Activated CD4-positive, CD25-positive, alpha-beta regulatory T cell treated with anti-CD3 and anti-CD28 coated beads, Interleukin-2, amount 50 U/mL, for 72 hours (primary cell): ENCODE measurements at places on chromosomes 1 and 21.
A peak's percentile ranks its signal among the peaks of the same experiment; 100 is the strongest.

DNA sequence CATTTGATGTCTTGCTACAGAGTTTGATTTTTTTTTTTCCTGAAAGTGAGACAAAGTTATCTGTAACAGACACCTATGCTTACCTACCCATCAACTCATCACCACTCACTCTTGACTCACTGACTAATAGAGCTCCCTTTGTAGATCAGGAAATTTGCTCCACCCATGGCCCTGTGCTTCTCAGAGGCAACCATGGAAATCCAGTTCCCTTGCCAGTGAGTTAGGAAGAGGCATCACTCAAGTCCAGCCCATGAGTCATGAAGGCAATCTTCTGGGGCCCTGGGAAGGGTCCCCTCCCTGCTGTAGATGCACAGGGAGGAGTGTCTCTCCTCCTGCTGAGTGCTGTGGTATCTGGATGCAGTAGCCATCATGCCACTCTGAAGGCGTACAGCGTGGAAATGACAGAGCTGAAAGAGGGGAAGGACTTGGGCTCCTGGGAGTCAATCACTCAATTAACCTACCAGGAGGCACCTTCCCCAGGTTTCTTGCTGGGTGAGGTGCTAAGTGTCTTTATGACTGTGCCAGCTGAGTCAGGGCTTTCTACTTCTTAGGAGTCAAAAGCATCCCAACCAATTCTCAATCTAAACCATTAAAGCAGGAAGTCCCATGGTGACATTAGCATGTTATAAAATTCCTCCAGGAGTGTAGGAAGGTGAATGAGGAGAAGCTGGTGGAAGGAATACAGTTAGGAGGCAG, 56.1 kb downstream of the DNTTIP2 start:
- no peak for DNase-seq

- no peak for DNase-seq
Measured at GRCh38 chr1:7941437-7941793, 776 bp upstream of the TNFRSF9 start.

- DNase-seq = no peak
Measured at GRCh38 chr1:178046591-178047270, 47.2 kb upstream of the RASAL2 start.

GRCh38 chr21:42781150-42781970, 98.0 kb downstream of the WDR4 start:
- no peak for DNase-seq

- no peak for DNase-seq
Measured at GRCh38 chr1:20729990-20730689, 2.4 kb downstream of the SH2D5 start.

DNA sequence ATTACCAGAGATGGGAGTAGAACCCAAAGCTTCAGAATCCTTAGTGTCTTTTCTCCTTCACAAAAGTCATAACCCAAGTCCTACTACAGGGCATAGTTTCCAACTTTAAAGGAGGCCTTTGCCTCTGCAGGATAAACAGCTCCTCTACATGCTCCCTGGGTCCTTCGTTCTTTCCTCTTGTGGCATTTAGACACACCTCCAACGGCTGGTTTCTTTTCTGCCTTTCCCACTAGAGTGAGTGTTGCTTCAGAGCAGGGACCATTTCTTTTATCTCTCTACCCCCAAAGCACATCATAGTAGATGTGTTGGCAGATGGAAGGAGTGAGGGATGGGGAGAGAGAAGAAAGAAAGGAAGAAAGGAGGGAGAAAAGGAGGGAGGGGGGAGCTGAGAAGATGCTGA, 144.7 kb upstream of the SPATA6 start:
- no peak for DNase-seq

DNA sequence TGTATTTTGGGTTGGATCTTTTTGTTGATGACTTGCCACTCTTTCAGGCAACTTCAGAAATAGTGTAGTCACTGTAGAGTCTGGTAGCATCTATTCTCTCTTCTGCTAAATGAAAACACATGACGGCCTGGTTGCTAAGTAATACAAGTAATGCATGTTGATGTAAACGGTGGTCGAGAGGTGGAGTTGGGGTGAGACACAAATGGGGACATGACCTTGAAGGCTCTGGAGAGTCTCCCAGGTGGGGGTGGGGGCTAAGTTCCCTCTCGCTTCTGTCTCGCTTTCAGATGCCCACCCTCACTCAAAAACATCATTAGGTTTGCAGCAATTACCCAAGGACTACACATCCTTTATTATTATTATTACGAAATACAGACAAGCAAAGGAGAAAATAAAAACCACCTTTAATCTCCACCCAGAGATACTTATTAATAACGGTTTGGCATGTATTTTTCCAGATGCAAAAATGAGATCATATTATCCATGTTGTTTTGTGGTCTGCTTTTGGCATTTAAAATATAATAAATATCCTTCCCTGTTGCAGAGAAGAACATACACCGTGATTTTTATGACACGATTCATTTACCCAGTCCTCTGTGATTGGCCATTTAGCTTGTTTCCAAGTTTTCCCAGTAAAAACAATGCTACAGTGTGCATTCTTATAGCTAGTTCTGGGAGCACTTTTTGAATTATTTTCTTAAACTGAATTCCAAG, 138.1 kb downstream of the MIS18A start:
- no peak for DNase-seq

DNA sequence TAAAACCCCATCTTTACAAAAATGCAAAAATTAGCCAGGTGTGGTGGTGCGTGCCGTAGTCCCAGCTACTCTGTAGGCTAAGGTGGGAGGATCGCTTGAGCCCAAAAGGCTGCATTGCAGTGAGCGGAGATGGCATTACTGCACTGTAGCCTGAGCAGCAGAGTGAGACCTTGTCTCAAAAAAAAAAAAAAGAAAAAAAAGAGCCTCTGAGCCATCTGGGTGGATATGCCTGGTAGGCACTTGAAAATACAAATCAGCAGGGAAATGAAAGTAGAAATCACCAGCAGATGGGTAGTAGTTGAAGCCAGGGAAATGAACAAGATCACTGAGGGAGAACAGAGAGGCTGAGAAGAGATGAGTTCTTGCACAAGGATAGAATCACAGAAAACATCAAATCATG, 131.0 kb upstream of the HMCN1 start:
- no peak for DNase-seq

DNA sequence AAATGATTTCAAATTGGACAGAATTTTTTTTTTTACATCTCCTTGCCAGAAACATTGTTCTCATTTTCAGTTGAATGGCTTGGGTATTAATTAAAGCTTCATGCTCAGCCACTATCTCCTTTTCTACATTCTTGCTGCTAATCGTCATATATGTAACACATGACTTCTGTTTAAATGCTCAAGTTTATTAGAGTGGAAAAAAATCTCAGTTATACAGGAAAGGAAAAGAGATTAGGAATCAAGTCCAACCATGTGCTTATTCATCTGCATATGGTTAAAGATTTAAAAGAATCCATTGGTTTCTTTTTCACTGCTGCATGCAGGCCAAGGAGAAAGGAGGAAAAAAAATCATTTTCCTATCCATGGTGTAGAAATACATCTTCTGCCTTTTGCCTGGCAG, 47.3 kb upstream of the CNN3 start:
- DNase-seq = no peak

DNA sequence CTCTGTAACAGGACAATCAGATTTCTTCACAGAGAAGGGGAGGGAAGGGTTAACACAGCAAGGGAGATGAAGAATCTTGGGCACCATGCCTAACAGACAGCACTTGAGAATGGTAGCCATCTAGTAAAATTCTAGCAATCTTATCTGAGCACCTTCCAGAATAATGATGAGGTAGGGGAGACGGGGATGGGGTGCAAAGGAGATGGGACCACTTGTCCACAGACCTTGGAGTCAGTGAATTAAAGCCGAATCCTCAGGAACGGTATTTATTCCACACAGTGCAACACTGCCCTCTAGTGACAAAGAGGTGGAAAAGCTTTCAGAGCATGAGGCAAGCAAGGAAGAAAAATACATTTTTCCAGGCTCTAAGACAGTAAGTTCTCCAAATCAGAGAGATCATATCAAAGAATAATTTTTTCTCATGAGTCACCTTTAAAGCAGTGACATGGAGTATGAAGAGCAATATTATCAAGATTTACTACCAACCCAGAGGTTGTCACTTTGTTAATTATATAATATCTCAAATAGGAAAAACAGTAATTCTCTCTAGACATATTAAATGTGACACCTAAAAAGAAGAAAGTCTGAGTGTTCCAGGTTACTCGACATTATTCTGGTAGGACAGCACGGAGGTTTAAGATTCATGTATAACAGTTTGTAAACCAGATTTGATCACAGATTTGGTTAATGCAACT, 43.3 kb upstream of the LPAR3 start:
- DNase-seq = no peak

GRCh38 chr1:53278298-53278725, 40.0 kb upstream of the MAGOH start:
- DNase-seq = peak; percentile 76

DNA sequence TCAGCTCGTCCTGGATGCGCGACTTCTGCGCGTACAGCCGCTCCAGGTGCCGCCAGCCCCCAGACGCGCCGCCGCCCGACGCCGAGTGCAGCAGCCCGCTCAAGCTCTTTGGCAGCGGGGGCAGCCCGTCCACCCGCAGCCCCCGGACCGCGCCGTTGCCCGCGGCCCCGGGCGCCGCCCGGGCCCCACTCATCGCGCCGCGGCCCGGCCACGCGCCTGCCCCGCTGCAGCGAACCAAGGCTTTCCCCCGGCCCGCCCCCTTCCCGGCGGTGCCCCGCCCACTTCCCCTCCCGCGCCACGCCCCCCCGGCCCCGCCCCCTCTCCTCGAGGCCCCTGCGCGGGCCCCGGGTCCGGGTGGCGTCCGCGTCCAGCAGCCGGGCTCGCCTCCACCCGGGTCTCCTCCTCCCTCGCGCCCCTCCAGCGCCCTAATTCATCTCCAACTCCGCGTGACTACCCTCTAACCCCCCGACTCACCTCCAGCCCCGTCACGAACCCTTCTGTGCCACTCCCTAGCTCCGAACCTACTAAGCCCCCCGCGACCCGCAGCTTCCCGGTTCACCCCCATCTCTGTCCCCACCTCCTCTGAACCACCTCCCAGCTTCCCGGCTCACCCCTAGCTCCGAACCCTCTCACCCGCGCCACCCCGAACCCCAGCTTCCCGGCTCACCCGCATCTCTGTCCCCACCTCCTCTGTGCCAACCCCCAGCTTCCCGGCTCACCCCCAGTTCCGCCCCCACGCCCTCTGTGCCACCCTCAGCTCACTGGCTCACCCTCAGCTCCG, at the start of gene FAM89A:
FAM89A (minus strand) TSS at position 236 of the 781 bp plus-strand sequence; CDS start at position 193, 43 bp downstream.
- peak; percentile 75 for DNase-seq

DNA sequence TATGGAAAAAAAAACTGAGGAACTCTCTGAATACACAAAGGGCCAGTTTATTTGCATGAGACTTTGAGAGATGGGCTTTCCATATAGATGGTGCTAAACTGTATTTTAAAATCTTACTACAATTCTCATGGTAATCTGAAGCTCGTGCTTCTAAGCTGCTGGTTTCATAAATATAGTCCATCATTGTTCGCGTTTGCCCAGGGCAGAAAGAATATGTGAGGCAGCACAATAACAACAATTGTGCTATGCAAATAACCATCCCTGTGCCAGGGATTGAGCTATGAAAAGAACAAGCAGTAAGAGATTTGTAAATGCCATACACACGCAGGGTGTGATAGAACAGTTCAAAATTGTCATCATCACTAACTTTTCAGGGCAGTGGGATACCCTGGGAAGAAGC, 4.9 kb upstream of the EPS15 start:
- DNase-seq = no peak

- DNase-seq = no peak
Measured at GRCh38 chr1:10794724-10795275, 1.6 kb downstream of the CASZ1 start.

DNA sequence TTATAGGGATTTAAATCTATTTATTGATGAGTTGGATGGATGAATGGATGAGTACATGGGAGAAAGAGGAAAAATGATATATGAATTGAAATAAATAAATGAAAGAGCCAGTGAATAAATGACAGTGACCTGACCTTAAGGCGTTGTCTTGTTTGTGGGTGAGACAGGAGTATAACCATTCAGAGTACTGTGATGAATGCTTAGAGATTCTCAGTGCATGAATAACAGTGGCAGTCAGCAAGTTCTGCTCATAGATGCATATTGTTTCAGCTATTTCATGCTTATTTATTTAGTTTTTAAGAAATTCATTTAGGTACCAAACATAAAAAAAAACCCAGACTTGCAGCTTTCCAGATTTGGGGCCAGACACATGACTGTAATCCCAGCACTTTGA, 116.4 kb downstream of the FGGY start:
- DNase-seq = no peak

DNA sequence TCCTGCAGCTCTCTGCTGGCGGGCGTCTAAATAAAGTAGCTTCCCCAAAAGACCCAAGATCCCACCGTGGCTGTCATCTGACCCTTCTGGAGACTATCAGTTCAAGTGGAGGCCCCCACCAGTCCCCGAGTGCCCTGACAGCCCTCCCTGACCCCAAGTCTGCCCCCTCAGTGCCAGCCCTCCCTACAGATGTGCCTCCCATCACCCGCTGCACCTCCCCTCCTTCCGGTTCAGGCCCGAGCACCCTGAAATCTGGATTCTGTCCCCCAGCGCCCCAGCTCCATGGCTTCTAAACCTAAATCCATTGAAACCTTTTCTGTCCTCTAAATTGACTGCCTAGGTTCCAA, 595 bp downstream of the IL10RB start:
- DNase-seq = no peak

- DNase-seq = no peak
Measured at GRCh38 chr1:212178851-212179250, 106.4 kb upstream of the PPP2R5A start.

DNA sequence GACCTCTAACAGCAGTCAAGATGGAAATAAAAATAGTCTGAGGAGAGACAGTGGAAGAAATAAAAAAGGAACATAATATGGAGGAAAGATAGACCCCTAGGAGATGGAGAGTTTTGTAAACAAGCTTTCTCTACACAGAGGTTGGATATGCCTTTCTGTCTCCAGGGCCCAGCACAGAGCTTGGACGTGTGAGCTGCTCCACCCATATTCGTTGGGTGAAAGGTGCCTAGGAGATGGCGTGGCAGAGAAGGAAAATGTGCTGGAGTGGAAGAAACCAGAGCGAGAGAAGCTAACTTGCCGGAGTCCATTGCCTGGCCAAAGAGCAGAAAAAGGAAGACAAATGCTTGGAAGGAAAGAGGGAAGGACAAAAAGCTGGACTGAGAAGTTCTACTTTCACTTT, 78.3 kb upstream of the LMO4 start:
- no peak for DNase-seq
